ENCODE measurements at places on chromosomes 2 and 18. TPM values are rescaled to one million over a fixed set of nuclear protein-coding genes. Genes with fewer than 3 reads are reported as not detected.

FSHR gene
- not detected for total RNA-seq

ATP6V1B1 gene
- not detected for total RNA-seq

INPP5D gene
- 2.7 TPM for total RNA-seq

DLX1 gene
- 20.2 TPM for total RNA-seq

TFCP2L1 gene
- under 0.01 TPM for total RNA-seq

ITPRIPL1 gene
- total RNA-seq = 3.4 TPM

SKOR2 gene
- total RNA-seq = not detected

TFPI gene
- 19.7 TPM for total RNA-seq

CDH20 gene
- total RNA-seq = 5.9 TPM

TANC1 gene
- total RNA-seq = 5.9 TPM

TMEM200C gene
- 20.4 TPM for total RNA-seq

ABHD1 gene
- not detected for total RNA-seq

LIPG gene
- 11.8 TPM for total RNA-seq

KCNF1 gene
- 17.2 TPM for total RNA-seq

CNDP1 gene
- total RNA-seq = 0.49 TPM

SPP2 gene
- total RNA-seq = not detected

SNED1 gene
- total RNA-seq = 3.2 TPM

CYTIP gene
- total RNA-seq = 2.0 TPM

CEBPZOS gene
- 24.6 TPM for total RNA-seq

IL1B gene
- total RNA-seq = 0.49 TPM

MYO7B gene
- total RNA-seq = under 0.01 TPM

PJVK gene
- 4.2 TPM for total RNA-seq

STAT4 gene
- total RNA-seq = 3.0 TPM

FRZB gene
- 14.3 TPM for total RNA-seq

WDR75 gene
- 44.0 TPM for total RNA-seq

EFR3B gene
- total RNA-seq = 56.1 TPM

TLK1 gene
- total RNA-seq = 14.3 TPM

MC2R gene
- total RNA-seq = not detected

PPP1R1C gene
- total RNA-seq = 0.49 TPM

LYPD6 gene
- 8.1 TPM for total RNA-seq

SIX2 gene
- total RNA-seq = 0.25 TPM

ATOH8 gene
- total RNA-seq = 1.7 TPM

SCN7A gene
- 0.98 TPM for total RNA-seq

UGGT1 gene
- 41.8 TPM for total RNA-seq

FMNL2 gene
- 88.3 TPM for total RNA-seq

Data from temporal lobe (tissue), 4 donors.